Activated T-cell treated with anti-CD3 and anti-CD28 coated beads, Interleukin-2, amount 50 U/mL, for 72 hours (primary cell): ENCODE measurements at places on chromosomes 13 and 19. TPM values are rescaled to one million over a fixed set of nuclear protein-coding genes. Genes with fewer than 3 reads are reported as not detected.

GRCh38 chr13:37274569-37275497 lies 169.4 kb upstream of the CSNK1A1L start:
- DNase-seq = no peak

- peak; percentile 70 for DNase-seq
Measured at GRCh38 chr19:50147462-50148423, 15.3 kb downstream of the IZUMO2 start.

DNA sequence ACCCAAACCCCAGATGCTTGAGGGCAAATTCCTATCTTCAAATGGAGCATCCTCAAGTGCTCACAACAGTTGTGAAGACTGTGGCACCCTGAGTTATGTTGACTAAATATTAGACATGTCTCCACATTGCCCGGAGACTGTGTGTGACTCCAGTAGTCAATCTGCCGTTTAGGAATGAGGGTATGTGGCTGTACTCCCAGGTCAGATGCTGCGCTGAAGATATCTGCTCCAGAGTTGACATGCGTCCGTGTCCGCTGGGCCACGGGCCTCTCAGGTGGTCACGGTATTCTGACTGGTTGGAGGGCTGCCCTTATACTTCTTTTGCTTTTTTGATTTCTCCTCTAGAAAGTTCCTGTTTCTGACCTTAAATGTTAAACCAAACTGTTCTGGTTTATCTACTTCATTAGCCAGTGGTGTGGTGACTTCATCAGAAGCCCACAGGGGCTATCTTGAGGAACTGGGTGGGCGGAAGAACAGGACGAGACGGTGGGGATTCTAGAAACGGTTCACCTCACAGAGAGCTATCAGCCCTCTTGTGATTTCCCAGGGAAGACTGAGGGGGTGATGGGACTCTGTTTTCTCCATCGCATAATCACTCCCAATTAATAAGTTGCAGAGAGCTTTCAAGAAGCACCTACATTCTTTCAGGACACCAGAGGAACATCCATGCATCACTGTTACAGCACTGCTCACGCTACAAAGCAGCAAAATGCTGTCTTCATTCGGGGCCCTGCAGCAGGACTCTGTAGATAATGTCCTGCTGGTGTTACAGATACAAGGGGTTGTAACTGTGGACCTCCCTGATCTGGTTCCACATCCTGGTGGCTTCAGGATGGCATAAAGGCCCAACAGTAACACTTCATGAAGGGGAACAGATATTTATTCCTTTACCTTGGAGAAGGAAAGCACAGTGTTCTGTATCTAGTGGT lies 1.3 kb upstream of the LCP1 start:
- no peak for DNase-seq

- no peak for DNase-seq
Measured at GRCh38 chr13:102693250-102693649, 1.6 kb downstream of the METTL21C start.

DNA sequence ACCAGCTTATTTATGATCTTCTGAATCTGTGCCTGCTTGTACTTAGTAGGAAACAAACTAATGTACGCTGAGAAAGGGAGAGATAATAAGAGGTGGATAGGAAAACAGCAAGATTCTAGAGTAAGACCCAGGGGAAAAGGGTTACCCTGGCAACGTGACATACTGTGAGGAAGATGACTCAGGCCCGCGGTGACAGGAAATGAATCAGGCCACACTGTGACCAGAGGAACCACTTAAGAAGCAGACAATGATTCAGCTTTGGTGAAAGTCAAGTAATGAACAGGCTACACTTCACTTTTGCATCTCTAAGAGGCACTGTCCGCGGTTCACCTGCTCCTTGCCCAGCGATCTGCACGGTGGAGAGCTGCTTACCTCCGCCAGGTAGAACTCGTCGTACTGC lies 158.2 kb downstream of the NALCN start:
- DNase-seq = peak; percentile 71

GRCh38 chr19:5624018-5624663 lies 1.3 kb downstream of the SAFB start:
- DNase-seq = peak; percentile 20

GRCh38 chr19:2392366-2392765 lies 32.3 kb downstream of the TMPRSS9 start:
- DNase-seq = no peak

DNA sequence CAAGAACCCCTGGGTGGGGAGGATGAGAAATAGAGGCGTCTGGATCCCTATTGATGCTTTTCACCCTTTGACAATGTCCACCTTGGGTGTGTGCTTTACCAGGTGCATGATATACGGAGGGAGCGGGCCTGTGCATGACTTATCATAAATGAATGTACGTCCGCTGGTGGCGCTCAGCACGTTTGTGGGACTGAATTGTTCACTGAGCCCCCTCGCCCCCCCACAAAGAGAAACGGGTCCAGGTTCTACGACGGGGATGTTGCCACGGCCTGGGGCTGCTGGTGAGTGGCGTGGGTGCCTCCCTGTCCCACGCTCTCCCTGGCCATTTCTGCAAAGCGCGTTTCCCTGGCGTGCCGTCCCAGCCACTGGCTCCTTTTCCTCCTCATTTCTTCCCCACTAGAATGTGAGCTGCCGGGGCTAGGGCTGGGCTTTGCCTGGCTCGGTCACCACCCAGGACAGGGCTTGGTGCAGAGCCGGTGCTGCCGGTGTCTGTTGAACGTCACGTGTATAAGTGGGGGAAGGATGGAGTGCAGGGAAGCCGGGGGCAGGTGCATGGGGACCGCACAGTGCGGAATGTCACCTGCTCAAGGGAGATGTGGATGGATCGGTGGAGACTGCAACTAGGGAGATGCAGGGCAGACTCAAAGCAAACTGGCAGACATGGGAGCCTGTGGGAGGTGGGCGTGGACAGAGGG lies 21.6 kb downstream of the LRRC4B start:
- DNase-seq = no peak

GRCh38 chr19:2727640-2727944 lies 6.4 kb upstream of the DIRAS1 start:
- no peak for DNase-seq

GRCh38 chr13:79361299-79361698 lies 44.8 kb downstream of the RBM26 start:
- no peak for DNase-seq

DNA sequence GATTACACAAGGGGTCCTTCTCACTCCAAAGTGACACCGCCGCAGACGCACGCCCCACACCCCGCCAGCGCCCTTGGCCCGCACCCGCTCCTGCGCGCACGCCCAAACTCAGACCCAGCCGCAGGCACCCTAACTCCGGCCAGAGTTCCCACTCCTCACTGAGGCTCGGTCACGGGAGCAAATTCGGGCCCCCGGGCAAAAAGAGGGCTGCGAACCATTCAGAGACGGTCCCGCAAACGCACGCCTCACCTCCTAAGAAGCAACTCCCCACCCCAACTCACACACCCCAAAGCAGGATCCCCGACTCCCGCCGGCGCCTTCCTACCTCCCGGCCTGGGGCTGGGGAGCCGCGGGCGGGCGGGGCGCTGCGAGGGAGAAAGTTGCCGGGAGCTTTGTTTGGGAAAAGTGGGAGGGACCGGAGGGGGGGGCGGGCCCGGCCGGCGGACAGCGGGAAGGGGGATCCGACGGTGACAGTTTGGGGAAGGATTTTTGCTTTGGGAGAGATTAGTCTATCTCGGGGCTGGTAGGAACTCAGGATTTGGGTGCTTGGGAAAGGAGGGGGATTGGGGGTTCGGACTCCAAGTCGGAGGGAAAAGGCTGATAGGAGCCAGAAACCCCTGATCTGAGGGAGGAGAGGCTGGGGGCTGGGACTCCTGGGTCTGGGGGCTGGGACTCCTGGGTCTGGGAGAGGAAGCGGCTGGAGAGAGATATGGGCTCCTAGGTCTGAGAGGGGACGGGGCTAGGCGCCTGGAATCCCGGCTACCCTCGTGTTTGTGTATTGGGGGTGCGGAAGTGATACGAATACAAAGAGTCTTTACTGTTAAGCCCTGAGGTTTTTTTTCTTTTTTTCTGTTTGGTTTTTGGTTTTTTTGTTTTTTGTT lies at the start of gene TEAD2:
Gene TEAD2, minus strand, starts transcription at position 369 of the 881 bp plus-strand sequence. CDS start 2,341 bp downstream, outside the sequence.
- peak; percentile 15 for DNase-seq

DNA sequence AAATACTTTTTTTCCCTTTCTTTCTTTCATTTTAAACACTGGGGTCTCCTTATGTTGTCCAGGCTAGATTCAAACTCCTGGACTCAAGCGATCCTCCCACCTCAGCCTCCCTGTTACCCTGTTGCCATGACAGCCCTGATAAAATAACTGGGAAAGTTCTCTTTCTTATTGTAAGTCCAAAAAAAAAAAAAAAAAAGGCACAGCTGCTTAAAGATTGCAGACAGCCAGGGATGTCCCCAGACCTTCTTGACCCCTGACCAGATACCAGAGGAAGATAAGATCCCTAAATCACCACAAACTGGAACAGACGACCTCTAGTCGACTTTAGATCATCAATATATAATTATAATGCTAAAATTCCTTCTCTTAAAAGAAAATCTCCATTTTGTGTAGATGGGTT lies 1.1 kb upstream of the MVB12A start:
- DNase-seq = no peak

GRCh38 chr19:2372076-2372612 lies 12.1 kb downstream of the TMPRSS9 start:
- DNase-seq = no peak

GRCh38 chr13:50085063-50085462 lies 69.8 kb downstream of the KCNRG start:
- no peak for DNase-seq

GRCh38 chr19:2719232-2719735 lies 1.9 kb downstream of the DIRAS1 start:
- DNase-seq = no peak

CTXN1 gene
- 0.50 TPM for total RNA-seq

AP1M1 gene
- 112 TPM for total RNA-seq

ZNF324B gene
- 7.7 TPM for total RNA-seq

ZNF723 gene
- total RNA-seq = not detected
